ENCODE measurements at places on chromosomes 1 and 21. TPM values are rescaled to one million over a fixed set of nuclear protein-coding genes. Genes with fewer than 3 reads are reported as not detected.

The TRIM46 gene
- total RNA-seq, result 1.1 TPM

The LEPROT gene
- total RNA-seq, result 32.8 TPM

The IFI44 gene
- 75.9 TPM for total RNA-seq

The PHTF1 gene
- total RNA-seq, result 19.2 TPM

The WNT4 gene
- not detected for total RNA-seq

Data from H4 (cell line).